GOT3 (cell line): ENCODE measurements at places on chromosomes 13 and 19.

- no peak for DNase-seq
These were observed 203.0 kb downstream of the DIAPH3 start for GRCh38 chr13:59960683-59961082.

DNA sequence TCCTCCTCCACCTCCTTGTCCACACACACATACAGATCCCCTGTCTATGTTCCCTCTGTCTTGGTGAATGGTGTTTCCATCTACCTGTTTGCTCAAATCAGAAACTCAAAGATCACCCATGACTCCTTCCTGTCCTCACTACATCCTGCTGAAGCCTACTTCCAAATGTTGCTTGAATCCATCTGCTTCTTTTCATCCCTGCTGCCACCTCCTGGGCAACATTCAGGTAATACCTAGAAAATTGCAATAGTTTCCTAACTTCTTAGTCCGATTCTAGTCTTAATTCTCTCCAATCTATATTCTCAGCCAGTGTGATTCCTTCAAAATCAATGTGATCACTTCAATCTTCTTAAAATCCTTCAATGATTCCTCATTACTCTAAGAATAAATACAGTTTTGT, 155.5 kb upstream of the STARD13 start:
- DNase-seq, result no peak

- DNase-seq, result no peak
These were observed 280.7 kb upstream of the KLHL1 start for GRCh38 chr13:70388935-70389334.

GRCh38 chr13:71577127-71577526, 289.9 kb downstream of the DACH1 start:
- DNase-seq, result no peak

DNA sequence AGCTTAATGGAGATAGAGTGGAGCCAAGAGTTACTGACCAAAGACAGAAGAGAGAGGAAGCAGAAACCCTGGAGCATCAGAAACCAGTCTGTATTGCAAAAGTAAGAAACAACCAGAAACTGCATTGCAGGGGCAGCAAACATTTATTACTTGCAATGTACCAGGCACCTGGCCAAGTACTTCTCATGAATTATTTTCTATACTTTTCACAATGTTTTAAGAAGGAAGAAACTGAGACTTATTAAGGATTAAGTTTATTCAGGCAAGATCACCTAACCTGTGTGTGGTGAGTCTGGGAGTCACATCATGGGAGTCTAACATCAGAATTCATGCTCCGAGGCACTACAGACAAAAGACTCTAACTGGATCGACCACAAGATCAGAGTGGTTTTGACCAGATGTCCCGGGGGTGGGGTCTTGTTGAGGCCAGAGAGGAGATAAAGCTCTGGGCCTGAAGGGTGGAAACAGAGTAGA, 47.4 kb downstream of the TNFRSF19 start:
- no peak for DNase-seq
